ENCODE measurements at places on chromosomes 3 and 15.

GRCh38 chr15:55914446-55914845 lies 79.0 kb downstream of the NEDD4 start:
- no peak for DNase-seq

GRCh38 chr3:120029749-120030148 lies 64.5 kb downstream of the GSK3B start:
- DNase-seq = no peak

DNA sequence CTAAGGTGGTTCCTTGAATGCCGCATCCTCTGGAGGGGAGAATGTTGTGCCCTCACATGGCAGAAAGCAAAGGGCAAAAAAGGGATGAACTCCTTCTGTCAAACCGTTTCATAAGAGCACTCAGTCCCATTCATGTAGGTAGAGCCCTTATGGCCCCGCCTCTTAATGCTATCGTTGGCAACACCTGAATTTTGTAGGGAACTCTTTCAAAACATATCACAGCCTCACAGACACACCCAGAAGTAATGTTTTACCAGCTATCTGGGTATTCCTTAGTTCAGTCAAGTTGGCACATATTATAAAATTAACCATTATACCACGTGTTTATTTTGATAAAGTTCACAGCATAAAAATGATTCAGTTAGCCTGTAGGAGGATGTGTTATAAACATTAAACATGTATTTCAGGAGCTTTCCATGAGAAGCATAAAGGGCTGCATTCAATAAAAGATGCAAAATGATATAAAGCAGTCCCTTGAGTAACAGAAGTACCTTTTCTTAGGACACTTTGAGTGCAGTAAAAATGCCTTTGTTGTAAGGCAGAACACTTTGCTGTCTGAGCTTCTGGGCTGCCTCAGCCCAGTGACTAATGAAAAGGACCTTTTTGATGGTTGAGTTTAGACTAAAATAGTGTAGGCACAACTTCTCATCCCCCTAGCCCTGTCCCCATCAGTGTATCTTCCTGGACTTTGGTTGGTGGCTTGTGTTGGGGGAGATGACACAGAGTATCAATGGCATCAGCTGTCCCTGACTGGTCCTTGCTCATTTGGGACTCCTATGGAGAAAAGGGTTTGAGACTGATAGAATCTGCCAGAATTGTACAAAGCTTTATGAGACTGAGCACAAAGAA lies 263.5 kb upstream of the TPRG1 start:
- no peak for DNase-seq

DNA sequence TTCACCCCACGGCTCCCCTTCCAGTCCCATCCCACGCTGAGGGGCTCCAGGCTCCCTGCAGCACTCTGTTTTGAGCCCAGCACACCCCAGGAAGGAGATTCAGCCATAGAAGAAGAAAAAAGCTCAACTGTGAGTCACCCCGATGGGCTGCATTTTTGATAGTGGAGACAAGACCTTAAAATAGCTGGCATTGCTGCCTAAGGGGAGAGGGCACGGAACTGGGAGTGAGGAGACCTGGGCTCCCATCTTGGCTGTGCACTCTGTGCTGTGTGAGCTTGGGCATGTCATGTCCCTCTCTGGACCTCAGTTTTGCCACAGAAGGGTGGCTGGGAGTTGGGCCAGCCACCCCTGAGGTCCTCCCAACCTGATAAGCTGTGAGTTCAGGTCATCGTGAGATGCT lies 57.2 kb upstream of the SMAD6 start:
- DNase-seq = no peak

DNA sequence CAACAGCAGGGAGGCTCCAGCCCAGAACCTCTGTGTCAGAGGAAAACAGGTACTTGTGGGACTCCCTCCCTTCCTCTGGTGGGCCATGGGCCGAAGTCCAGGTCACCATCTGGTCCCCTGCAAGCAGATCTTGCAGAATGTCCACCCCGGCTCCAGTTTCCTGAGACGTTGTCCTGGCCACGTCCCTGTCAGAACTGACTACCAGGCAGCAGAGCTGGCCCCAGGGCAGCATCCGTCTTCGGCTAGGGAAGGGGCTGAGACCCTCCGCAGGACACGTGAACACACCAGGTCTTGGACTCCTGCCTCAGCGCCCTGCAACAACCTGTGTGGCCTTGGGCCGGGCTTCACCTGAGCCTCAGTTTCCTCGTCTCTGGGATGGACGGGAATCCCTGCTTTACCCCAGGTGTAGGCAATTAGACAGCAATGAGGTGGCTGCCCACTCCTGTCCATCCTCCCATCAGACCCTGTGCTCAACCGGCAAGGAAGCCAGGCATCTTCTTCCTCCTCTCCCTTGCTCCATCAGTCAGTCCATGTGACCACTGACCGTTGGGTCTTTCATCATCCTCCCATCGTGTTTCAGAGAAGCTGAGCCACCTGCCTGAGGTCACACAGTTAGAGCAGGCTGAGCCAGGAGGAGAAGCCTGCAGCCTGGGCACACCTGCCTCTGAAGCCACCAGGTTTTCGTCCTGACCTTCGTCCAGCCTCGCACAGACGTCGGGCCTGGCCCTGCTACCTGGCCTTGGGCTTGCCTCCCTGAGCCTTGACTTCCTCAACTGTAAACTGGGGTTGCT lies 8.9 kb upstream of the PRKCD start:
- no peak for DNase-seq

Data from thyroid gland (tissue), 4 donors.